ENCODE measurements at places on chromosomes 6 and 20.

- peak; percentile 81 for DNase-seq
Measured at GRCh38 chr6:10759312-10759839, 11.8 kb downstream of the TMEM14B start.

GRCh38 chr6:160063771-160064413, 57.7 kb upstream of the SLC22A1 start:
- DNase-seq = no peak

DNA sequence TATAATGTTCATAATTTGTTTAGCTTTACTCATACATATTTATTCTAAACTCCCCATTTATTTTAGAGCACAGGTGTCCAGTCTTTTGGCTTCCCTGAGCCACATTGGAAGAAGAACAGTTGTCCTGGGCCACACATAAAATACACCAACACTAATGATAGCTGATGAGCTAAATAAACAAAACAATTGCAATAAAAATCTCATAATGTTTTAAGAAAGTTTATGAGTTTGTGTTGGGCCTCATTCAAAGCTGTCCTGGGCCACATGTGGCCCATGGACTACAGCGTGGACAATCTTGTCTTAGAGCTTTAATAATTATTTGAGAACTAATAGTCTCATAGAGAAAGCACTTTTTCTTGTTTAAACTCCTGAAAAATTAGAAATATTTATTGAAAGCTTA, 131.3 kb downstream of the MYO6 start:
- DNase-seq = no peak

- no peak for DNase-seq
Measured at GRCh38 chr6:122829456-122829855, 40.4 kb downstream of the SMPDL3A start.

All from OCI-M1 (cell line).